ENCODE measurements at places on chromosomes 4 and X. TPM values are rescaled to one million over a fixed set of nuclear protein-coding genes. Genes with fewer than 3 reads are reported as not detected.

The PRPS2 gene
- 28.1 TPM for polyA plus RNA-seq

The NEUROG2 gene
- polyA plus RNA-seq = not detected

The EREG gene
- polyA plus RNA-seq = 6.8 TPM

The GPRASP1 gene
- polyA plus RNA-seq = 13.8 TPM

The IL2 gene
- polyA plus RNA-seq = 0.24 TPM

The CENPVL2 gene
- polyA plus RNA-seq = 0.19 TPM

The PRSS12 gene
- polyA plus RNA-seq = 2.3 TPM

The BMX gene
- 1.9 TPM for polyA plus RNA-seq

The JAKMIP1 gene
- 2.1 TPM for polyA plus RNA-seq

The TMEM47 gene
- polyA plus RNA-seq = 8.9 TPM

The PORCN gene
- 4.5 TPM for polyA plus RNA-seq

The CXCL11 gene
- 0.30 TPM for polyA plus RNA-seq

The CFAP99 gene
- 0.09 TPM for polyA plus RNA-seq

The ZNF141 gene
- 25.1 TPM for polyA plus RNA-seq

The RAB41 gene
- 0.69 TPM for polyA plus RNA-seq

The GPC3 gene
- polyA plus RNA-seq = 75.8 TPM

The NPY1R gene
- polyA plus RNA-seq = 4.4 TPM

The FGFR3 gene
- 228 TPM for polyA plus RNA-seq

The BGN gene
- polyA plus RNA-seq = 17.2 TPM

The MSANTD1 gene
- polyA plus RNA-seq = 1.0 TPM

The FSTL5 gene
- 7.0 TPM for polyA plus RNA-seq

The YIPF7 gene
- 0.22 TPM for polyA plus RNA-seq

The KIAA1210 gene
- 0.03 TPM for polyA plus RNA-seq

The CLDN34 gene
- 0.07 TPM for polyA plus RNA-seq

The SASH3 gene
- 11.4 TPM for polyA plus RNA-seq

The AMTN gene
- polyA plus RNA-seq = not detected

The PABPC5 gene
- 1.9 TPM for polyA plus RNA-seq

The CLIC2 gene
- 6.0 TPM for polyA plus RNA-seq

The CFAP299 gene
- polyA plus RNA-seq = 0.16 TPM

The FGA gene
- 23.0 TPM for polyA plus RNA-seq

The MUC7 gene
- not detected for polyA plus RNA-seq

The AGA gene
- polyA plus RNA-seq = 28.5 TPM

The BRS3 gene
- polyA plus RNA-seq = 0.03 TPM

The PQBP1 gene
- 99.9 TPM for polyA plus RNA-seq

The JCHAIN gene
- 1.5 TPM for polyA plus RNA-seq

The HGFAC gene
- 1.3 TPM for polyA plus RNA-seq

The SLC38A5 gene
- polyA plus RNA-seq = 66.3 TPM

The PWWP3B gene
- 18.1 TPM for polyA plus RNA-seq
